Stimulated activated naive B cell treated with anti-CD40 and anti-IgM and Interleukin-4, amounts not matched to agents 10 μg/mL and 1 μg/mL and 100 μg/mL, for 72 hours (primary cell): ENCODE measurements at places on chromosomes 6 and 20.

GRCh38 chr20:57682184-57683101, 27.4 kb downstream of the PMEPA1 start:
- peaks cover 5% of the 10 kb centered on the region for H3K36me3 ChIP-seq
- peak overlapping the region; percentile 98 for H3K27ac ChIP-seq
- no peaks in the 10 kb centered on the region for H3K27me3 ChIP-seq
- H3K4me1 ChIP-seq = peaks cover 89% of the 10 kb centered on the region
- H3K4me3 ChIP-seq = peak overlapping the region; percentile 84

- H3K4me1 ChIP-seq = peaks cover 22% of the 10 kb centered on the region
- no peak overlapping the region for H3K4me3 ChIP-seq
- DNase-seq = no peak
- no peaks in the 10 kb centered on the region for H3K36me3 ChIP-seq
Observed at GRCh38 chr6:135990439-135990838, 138.9 kb downstream of the PDE7B start.

DNA sequence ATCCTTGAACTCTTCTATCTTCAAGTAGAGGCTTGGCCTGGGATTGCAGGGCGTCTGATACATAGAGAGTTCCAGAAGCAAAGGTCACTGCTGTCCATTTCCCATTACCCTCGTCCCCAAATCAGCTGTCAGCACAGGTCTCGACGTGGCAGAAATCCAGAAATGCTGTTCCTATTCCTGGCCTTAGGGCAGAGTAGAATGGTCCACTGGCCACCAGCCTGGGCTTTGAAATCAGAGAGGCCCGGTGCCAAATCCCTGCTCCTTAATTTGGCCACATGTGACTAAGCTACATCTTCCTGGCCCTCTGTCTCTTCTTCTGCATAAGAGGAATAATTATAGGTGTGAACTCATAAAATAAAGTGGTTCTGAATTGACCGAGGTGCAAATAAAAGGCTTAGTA, 40.9 kb upstream of the FAM83D start:
- no peak overlapping the region for H3K4me3 ChIP-seq
- peaks cover 62% of the 10 kb centered on the region for H3K36me3 ChIP-seq
- peaks cover 66% of the 10 kb centered on the region for H3K4me1 ChIP-seq
- no peak overlapping the region for H3K27ac ChIP-seq
- no peaks in the 10 kb centered on the region for H3K27me3 ChIP-seq
- DNase-seq = no peak

DNA sequence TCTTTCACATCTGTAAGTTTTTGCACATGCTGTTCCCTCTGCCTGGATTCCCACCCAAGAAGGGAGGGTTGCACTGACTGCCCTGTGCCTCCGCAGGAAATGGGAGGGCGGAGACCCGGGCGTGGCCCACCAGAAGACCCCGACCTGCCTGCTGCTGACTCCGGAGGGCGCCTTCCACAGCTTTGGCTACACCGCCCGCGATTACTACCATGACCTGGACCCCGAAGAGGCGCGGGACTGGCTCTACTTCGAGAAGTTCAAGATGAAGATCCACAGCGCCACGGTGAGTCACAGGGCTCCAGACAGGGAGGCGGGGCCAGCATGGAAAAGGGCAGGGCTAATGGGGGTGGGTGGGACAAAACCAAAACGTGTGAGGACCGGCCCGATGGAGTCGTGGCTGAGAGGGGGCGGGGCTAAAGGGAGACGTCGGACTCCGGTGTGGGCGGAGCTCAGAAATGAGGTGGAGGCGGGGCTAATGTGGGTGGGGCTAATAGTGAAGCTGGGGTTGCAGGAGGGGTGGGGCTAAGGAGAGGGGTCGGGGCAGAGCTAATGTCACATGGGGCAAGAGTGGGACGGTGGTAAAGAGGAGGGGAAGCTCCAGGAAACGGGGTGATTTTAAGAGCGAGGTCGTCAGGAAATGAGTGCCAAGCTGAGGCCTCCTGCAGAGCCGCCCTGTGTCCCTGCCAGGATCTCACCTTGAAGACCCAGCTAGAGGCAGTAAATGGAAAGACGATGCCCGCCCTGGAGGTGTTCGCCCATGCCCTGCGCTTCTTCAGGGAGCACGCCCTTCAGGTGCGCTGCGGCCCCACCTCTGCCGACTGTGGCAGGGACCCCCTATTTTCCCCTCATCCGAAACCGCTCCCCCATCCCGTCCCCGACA, 12.6 kb downstream of the HSPA12B start:
- peak overlapping the region; percentile 74 for H3K4me3 ChIP-seq
- peak; percentile 68 for DNase-seq
- peak overlapping the region; percentile 26 for H3K27ac ChIP-seq
- H3K36me3 ChIP-seq = no peaks in the 10 kb centered on the region
- peaks cover 16% of the 10 kb centered on the region for H3K4me1 ChIP-seq

- no peaks in the 10 kb centered on the region for H3K4me1 ChIP-seq
- no peak overlapping the region for H3K27ac ChIP-seq
- H3K27me3 ChIP-seq = no peaks in the 10 kb centered on the region
Observed at GRCh38 chr6:91464201-91464600, 877.3 kb upstream of the MAP3K7 start.

DNA sequence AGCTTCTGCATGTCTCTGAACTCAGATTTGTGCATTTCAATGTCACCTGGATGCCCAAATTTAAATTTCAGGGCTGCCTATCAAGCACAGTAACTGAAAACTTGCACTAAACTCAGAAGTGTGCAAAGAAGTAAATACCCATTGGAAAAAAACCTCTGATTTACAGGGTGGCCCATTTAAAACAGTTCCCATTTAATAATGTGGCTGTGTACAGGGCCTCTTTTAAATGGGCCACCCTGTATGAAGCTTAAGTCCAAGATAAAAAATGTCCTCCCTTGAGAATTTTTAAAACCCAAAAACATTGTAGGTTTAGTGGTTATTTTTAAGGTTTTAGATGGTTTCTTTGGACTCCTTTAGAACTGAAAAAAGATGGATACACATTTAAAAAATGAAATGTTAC, 202.1 kb upstream of the RUNX2 start:
- H3K27me3 ChIP-seq = no peaks in the 10 kb centered on the region
- no peak overlapping the region for H3K4me3 ChIP-seq

DNA sequence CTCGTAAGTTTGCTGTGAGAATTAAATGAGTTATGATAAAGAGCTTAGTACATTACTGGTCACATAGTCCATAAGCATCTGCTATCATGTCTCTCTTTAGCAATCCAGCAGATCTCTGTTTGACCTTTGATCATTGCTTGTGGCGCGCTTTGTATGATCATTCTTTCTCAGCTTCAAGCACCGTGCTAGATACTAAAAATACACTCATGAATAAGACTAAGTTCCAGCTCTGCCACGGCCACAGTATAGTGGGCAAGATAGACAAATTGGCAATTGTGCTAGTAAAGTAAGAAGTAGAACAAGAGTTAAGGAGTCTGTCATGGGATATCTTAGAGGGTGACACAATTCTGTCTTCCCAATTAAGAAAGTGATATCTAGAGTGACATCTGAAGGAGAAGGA, 75.2 kb upstream of the ADGRF1 start:
- H3K27me3 ChIP-seq = peaks cover 5% of the 10 kb centered on the region
- H3K4me1 ChIP-seq = no peaks in the 10 kb centered on the region
- no peak overlapping the region for H3K4me3 ChIP-seq

DNA sequence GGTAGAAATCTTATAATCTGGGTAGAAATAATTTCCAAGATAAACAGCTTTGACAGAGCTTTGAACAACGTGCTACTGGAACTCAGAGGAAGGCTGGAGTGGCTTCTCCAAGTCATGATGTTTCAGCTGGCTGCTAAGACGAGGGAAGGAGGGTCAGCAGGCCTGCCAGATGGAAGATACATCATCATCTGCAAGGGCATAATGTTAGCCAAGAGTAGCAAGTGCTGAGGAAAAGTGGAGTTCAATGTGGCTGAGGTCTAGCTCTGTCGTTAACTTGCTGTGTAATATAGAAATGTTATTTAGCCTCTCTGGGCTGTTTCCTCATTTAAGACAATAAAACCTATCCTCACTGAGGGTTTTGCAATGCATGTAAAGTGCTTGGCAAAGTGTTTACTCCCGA, 35.1 kb downstream of the RGS17 start:
- no peak for DNase-seq
- H3K36me3 ChIP-seq = no peaks in the 10 kb centered on the region
- no peak overlapping the region for H3K27ac ChIP-seq
